CD14-positive monocyte (primary cell): ENCODE measurements at places on chromosomes 16 and 17.

- no peak for DNase-seq
These were observed 8.7 kb upstream of the COPS3 start for GRCh38 chr17:17289701-17290100.

DNA sequence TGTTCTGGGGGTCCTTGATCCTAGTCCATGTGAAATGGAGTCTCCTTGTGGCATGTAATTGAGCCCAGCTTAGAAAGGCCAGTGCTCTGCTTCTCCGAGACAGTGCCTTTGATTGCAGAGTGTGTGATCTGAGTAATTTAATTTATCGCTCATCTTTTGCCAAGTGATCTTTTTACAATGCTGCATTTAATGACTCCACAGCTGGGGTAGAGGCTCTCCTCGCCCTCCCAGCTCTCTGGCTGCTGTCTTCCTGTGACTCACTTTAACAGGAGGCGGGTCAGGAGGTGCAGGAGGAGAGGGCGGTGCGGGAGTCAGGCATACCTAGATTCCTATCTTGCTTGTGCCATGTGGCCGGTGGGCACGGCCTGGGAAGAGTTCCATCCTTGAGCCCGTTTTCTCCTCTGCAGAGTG lies 113.4 kb upstream of the FOXF1 start:
- DNase-seq = no peak

GRCh38 chr17:2239882-2240430 lies 63.6 kb downstream of the SMG6 start:
- DNase-seq = no peak

DNA sequence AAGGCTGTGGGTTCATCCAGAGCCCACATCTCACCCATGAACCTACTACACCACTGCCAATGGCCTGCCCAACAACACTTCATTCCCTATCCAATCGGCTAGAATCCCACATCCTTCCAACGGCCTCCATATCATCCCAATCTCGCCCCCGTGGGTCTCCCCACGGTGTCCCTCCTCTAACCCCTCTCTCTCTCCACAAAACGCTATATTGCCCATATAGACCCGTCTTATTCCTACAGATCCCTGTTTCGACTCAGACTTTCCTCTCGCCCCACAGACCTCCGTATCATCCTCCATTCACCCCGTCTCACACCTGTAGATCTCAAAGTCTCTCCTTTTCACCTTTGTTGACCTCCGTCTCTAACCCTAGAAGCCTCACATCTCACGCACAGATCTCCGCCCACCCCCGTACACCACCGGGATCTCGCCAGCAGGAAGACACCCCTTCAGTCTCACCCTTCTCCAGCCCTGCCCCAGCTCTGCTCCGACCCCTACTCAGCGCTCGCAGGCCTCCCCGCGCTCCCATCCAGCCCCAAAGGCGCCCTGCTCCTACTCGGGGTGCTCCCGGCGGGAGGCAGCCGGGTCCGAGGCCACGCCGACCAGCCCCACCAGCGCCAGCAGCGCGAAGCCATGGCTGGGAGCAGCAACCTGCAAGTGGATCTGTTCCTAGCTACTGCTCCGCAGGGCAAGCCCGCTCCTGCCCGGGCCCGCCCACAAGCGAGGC lies at the start of gene FDXR:
Gene FDXR (minus strand): TSS at position 682 of the 724 bp plus-strand sequence. CDS start 50 bp downstream, at position 632.
- DNase-seq = no peak

GRCh38 chr17:31174215-31174614 lies 79.4 kb downstream of the NF1 start:
- DNase-seq = no peak

- DNase-seq = no peak
These were observed 762 bp upstream of the RBL2 start for GRCh38 chr16:53433509-53433908.

DNA sequence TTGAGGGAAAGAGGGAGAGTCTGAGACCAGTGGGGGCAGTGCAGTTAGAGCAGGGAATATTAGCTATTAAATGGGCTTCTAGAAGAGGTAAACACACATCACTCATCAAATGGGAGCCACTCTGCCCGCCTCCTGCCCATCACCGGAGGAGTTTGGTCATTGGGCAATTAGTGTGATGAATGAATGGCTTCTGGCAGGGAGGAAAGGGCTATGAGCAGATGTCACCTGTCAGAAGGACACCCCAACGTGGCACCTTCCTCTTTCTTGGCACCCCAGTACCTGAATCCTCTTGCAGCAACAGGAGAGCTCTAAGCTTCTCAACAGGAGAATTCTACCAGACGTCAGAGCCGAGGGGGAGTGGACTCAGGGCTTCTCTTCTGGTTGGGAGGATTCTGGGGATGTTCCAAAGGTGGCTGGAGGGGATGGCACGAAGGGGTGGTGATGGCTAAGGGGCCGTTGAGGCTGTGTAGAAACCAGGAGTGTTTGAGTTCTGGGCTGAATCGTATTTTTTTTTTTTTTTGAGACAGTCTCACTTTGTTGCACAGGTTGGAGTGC lies 11.0 kb downstream of the C1QTNF1 start:
- DNase-seq = no peak

DNA sequence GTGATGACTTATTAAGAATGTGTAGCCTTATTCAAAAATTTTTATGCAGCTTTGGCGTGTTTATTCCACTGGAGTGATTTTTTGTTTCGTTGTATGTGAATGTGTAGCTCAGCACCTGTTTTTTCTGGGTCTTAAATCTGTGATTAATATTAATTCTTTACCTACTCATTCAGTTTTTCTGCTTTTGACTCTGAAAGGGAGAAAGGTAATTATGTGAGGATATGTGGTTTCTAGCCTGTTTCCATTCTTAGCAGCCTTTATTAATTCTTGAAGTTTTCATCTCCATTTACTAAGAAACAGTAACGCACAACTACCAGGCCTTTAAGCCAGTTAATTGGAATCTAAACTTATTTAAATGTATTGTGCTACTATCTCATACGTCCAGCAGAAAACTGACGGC lies 7.0 kb downstream of the HEATR3 start:
- DNase-seq = no peak

GRCh38 chr16:72927199-72928089 lies 120.5 kb downstream of the ZFHX3 start:
- DNase-seq = peak; percentile 80

GRCh38 chr17:60989379-60989778 lies 311.7 kb downstream of the BCAS3 start:
- DNase-seq = no peak

- DNase-seq = peak; percentile 83
These were observed 56.1 kb downstream of the B9D1 start for GRCh38 chr17:19306160-19307111.

- DNase-seq = peak; percentile 42
These were observed at the start of gene GAS7 for GRCh38 chr17:10198509-10199249. Gene GAS7 (minus strand): TSS chr17:10198606.

- peak; percentile 54 for DNase-seq
These were observed 596 bp downstream of the PROCA1 start for GRCh38 chr17:28710861-28711722.

DNA sequence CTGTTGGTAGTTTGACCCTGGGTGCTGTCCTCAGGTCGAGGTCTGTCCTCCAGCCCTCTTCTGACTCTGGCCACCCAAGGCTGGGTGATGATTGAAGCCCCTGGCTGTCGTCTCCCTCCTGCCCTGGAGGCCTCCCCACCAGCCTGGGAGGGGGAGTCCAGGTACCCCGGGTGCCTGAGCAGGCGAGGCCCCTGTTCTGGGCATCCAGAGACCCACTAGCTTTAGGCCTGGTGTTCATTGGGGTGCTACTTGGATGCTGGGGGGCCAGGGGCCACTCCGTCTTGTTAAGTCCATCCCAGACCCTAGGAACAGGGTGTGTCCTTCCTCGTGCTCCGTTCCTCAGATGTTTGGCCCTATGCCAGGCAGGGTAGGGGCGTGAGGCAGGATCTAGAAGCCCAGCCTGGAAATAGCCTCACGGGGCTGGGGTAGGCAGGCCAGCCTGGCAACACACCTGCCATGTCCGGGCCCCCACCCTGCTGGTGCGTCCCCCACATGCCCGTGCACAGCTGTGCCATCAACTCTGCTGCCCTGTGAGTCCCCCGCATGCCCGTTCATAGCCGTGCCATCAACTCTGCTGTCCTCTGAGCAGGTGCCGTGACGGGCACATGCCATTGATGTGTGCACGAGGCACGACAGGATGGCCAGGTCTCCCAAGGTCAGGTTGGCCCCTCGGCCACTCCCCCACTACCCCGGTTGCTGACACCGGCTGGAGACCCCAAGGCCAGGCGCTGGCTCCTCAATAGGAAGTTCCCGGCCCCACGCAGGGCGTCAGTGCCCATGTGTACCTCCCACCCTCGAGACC lies 36.9 kb downstream of the GINS2 start:
- no peak for DNase-seq

GRCh38 chr17:61379457-61380216 lies 20.0 kb upstream of the TBX2 start:
- DNase-seq = no peak

DNA sequence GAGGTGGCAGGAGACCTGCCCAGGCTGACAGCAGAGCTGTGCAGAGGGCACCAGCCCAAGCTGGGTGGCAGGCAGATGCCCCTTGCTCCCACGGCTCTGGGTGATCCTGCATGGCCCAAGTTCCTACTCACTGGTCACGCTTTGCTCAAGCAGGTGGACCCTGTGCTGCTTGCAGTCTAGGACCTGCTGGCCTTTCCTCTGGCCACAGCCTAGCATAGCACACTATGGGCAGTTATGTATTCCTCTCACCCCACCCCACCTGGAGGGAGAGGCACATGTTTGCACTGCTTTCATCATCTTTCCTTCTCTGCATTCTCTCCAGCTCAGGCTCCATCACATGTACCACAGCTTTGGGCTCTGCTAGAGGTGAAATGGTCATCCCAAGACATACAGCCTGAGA lies 19.6 kb upstream of the SREBF1 start:
- no peak for DNase-seq

- peak; percentile 86 for DNase-seq
These were observed 2.6 kb upstream of the PITPNC1 start for GRCh38 chr17:67374329-67375053.

DNA sequence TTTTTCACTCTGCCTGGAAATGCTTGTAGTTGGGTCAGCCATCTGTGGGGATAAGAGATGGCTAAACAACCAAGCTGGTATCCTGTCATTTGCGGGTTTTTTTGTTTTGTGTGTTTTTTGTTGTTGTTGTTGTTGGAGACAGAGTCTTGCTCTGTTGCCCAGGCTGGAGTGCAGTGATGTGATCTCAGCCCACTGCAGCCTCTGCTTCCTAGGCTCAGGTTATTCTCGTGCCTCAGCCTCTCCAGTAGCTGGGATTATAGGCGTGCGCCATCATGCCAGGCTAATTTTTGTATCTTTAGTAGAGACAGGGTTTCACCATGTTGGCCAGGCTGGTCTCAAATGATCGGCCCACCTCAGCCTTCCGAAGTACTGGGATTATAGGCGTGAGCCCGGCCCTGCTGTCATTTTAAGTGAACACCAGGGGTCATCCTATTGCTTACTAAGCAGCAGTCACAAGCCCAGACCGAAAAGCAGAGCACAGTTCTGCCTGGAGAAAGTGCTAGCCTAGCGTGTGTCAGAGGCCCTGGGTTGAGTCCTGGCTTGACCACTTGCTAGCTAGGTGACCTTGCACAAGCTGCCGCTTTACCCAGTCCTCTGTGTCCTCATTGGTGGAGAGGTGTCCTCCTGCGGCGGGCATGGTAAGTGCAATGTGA lies 4.6 kb downstream of the SMCR8 start:
- no peak for DNase-seq

GRCh38 chr17:77323413-77324171 lies 182.8 kb downstream of the SEC14L1 start:
- DNase-seq = no peak

DNA sequence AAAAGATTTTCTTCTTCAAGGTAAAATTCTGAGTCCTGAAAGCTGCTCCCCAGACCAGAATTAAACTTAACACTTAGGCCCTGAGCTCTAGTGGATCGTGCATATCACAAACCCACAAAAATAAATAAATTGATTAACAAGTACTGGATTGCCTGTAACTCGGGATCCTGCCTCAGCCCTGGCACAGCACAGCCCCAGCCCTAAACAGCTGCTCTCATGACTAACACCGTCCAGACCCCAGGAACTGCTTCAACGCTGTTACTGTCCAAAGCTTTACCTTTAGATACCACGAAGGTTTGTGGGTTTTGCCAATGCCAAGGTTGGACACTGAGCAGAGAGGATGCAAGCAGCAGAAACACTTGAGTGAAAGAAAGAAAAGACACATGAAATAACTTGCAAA lies 172.5 kb downstream of the COPRS start:
- DNase-seq = no peak

GRCh38 chr17:83190004-83190385 lies 110.6 kb downstream of the METRNL start:
- DNase-seq = no peak

DNA sequence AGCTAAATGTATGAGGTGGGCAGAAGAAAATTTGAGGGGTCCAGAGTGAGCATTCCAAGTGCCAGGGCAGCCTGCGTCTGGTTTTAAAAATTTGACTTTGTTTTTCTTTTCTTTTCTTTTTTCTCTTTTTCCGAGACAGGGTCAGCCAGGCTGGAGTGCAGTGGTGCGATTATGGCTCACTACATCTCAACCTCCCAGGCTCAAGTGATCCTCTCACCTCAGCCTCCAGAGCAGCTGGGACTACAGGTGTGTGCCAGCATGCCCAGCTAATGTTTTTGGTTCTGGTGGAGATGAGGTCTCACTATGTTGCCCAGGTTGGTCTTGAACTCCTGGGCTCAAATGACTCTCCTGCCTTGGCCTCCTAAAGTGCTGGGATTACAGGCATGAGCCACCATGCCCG lies 15.6 kb downstream of the SMPD3 start:
- no peak for DNase-seq

DNA sequence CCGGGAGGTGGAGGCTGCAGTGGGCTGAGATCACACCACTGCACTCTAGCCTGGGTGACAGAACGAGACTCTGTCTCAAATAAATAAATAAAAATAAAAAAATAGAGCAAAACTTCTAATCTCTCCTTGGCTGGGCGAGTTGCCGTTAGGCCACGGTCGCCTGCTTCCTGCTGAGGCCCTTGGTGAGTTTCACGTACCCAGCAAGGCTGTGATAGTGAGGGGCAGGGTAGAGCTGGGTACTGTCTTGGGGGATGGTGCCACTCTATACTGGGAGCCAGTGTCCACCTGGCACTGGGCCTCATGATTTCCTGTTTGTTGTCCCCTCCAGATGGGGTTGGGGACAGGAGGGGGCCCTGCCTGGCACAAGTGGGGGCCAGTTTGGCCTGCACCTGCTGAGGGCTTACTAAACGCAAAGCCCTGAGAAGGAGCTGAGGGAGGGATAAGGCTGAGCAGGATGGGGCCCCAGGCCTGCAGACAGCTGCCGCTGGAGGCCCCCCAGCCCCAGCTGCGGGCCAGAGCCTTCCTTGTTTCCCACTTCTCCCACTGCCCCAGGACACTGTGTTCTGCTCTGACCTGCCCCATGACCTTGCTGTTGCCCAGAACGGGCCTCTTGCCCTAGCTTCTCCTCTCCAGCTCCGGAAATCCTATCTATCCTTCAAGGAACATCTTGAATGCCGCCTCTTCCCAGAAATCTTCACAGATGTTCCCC lies 25.4 kb downstream of the GJD3 start:
- no peak for DNase-seq

- DNase-seq = peak; percentile 43
These were observed 2.3 kb downstream of the DPEP2NB start for GRCh38 chr16:68013440-68013839.
